ENCODE measurements at places on chromosomes 6 and 20. TPM values are rescaled to one million over a fixed set of nuclear protein-coding genes. Genes with fewer than 3 reads are reported as not detected.

TMEM200A gene
- total RNA-seq, result 0.69 TPM

DNA sequence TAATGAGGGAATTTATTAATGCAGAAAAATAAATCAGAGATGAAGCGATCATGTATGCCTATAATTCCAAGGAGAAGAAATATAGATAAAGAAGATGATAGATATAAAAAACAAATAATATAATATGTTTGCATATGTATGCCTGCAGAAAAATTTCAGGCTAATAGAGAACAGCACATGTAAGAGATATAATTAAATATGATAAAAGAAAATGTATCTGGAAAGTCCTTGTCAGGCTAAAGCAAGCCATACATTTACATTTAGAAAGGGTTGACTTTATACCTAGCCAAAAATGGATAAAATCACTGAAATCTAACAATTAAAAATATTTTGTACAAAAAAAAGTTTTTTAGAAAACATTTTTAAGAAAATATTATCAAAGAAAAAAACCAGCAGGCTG is 454.1 kb downstream of the C6orf118 start:
- DNase-seq, result no peak

DNA sequence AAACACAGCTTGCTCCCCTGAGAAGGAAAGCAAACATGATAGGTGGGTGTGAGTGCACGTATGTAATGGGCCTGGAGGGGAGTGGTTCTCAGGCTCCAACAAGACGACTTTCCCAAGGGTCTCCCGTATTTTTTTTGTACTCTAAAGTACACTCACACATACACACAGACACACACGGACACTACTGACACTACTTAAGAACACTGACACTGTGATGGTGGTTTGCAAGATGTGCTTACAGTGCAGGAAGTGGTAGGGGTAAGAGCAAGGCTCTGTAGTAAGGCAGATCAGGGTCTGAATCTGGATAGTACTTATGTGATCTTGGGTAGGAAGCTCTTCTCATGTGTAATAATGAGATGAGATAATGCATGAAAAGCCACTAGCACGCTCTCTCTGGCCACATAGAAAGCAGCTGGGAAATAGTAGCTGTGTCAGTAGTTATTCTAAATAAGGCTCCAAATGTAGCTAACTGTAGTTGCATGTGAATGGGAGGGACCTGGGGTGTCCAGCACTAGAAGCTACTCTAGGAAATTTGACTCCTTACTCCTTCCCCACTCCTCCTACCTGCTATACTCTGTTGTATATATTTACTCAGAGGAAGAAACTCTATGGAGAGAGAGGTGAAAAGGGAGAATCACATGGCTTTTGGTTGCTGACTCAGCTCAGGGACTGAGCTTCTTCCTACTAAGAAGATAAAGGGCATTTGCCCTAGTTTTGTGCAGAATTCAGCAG is 8.4 kb upstream of the ZBTB24 start:
- no peak for DNase-seq

GRCh38 chr6:10837009-10837621 is 1.2 kb downstream of the MAK start:
- DNase-seq, result peak; percentile 21

GRCh38 chr6:145017516-145017915 is 717.8 kb downstream of the EPM2A start:
- DNase-seq, result no peak

PNRC1 gene
- 220 TPM for total RNA-seq

DNA sequence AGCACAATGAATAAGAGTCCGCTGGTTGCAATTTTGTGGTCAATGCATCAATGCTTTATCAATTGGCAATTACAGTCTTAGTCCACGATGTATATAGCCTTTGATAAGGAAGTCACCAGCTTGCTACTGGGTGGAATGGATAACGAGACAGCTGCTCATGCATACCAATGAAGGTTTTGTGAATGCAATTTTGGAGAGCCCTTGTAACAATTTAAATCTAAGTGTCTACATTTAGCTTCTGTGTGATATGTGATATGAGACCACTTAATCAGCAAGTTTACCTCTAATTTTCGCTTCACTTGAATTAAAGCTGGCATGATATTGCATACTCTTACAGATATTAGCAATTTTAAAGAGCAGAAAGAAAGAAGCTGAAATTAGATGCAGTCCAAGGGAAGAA is 543.9 kb downstream of the RNF144B start:
- no peak for DNase-seq

DNA sequence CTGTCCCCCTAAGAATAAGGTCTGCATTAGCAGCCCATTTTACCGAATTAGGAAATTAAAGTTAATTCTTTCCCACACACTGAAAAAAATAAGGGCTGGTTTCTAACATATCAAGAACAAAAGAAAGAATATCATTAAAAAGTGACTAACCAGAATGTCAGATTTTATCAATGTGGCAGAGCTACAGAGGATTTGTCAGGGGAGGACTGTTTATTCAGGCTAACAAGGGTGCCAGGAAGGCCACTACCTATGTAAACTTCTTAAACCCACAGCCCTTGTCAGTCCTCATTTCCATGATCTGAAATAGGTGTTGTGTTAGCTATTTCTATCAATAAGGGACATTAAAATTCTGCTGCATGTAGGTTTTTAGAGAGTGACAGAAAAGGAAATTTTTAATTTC is 76.4 kb downstream of the BACH2 start:
- DNase-seq, result no peak

DNA sequence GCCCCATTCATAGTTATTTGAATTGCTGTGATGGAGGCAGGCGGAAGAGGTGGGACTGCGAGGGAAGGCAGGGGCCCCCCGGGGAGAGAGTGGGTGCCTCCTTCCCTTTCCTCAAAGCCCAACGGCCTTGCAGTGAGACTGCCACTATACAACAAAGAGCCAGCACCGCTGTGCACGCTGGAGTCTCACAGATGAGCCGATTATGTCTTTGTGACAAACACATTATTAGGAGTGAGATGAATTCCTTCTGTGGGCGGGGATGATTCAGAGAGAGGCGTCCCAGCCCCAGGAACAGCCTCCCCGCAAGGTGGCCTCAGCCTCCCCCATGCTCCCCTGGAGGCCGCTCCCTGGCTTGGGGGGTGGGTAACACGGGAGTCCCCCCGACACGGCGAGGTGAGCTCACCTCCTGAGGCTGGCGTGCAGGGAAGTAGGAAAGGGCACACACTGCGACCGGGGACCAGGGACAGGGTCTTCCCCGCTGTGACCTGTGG is 26.7 kb downstream of the NTSR1 start:
- no peak for DNase-seq

- DNase-seq, result no peak
Observed at GRCh38 chr6:8193541-8193940, 91.2 kb upstream of the EEF1E1 start.

DNA sequence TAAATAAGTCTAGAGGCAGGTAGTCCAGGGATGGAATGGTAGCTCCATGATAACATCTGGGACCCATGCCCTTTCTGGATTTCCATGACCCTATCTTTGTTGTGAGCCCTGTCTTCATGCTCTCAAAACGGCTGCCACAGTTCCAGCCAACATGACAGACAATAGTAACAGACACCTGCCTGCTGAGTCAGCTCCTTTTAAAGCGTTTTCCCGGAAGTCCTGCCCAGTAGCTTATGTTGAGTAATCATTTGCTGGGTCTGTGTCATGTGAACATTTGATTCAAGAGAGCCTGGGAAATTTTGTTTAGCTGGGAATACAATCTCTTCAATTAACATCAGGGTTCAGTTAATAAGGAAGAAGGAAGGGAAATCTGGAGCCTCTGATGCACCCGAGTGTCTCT is 262.2 kb upstream of the SULF2 start:
- DNase-seq, result no peak

DNA sequence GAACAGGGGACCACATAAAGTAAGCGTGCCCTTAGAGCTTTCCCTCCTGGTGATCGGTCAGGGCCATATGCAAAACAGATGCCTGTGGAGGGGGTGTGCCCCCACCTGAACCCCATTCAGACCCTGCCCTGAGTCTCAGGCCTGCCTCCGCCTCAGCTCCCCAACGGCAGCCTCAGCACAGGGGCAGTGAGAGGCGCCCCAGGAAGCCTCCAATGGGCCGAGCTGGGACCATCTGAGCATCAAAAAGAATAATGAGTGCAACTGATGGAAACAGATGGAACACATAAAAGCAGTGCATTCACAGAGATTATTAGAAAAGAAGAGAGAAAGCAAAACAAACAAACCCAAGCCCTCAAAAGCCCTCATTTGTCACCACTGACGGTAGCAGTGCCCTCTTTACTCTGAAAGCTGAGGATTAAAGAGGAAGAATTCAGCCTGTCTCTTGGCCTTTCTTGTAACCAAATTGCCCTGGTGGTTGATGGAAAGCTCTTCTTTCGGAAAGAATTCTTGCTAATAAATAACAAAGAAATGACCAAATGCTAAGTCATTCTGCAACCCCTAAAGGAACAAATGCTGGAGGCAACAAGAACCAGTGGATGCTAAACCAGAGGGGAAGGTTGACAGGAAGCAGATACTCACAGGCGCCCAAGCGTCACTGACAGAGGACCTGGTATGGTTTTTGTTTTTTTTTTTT is 6.8 kb downstream of the ADISSP start:
- no peak for DNase-seq

CD93 gene
- total RNA-seq, result not detected

ENPP5 gene
- 0.44 TPM for total RNA-seq

DNA sequence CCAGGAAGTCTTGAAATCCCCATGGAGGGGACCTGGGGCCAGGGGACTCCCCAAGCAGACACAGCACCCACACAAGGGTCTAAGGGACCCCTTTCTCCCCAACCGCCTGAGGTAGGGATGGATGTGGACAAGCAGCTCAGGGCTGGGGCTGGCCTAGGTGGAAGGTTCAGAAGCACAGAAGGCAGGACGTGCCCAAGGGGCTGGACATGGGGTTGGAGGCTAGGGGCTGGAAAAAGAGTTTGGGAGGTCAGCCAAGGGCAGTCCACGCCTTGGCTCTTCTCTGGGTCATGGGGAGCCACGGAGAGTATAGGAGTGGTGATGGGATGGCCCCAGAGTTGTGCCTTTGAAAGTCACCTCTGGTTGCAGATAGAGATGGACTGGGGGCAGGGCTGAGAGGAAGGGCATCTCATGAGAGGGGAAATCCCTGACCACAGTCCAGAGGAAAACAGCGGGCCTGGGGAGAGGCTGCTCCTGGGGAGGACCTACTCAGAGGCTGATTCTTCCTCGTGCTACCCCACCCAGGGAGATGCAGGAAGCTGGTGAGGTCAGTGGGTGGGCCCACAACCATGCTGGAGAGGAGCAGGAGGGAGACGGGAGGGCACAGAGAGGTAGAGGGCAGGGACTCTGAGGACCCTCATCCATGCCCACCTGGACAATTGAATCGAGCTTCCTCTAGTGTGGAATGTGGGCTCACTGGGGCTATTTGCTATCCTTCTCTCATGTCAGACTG is 2.5 kb upstream of the HSPA12B start:
- no peak for DNase-seq

HLA-DRB1 gene
- 630 TPM for total RNA-seq

DNA sequence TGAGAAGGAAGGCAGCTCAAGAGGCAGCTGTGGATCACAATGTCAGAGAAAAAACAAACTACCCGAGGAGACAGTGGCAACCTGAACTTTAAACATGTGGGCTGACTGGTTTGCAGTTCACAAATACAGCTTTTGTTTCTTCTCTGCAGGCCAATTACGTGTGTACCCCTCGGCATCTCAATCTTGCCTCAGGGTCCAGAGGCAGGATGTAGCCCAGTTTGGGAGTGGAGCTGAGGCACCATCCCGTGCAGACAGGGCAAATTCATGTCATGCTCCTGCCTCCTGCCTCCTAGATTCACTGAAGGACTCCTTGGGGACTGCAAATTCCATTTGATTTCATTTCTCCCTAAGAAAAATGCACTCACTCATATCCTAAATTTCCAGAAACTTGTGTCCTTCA is 94.2 kb upstream of the KCNK16 start:
- no peak for DNase-seq

- DNase-seq, result no peak
Observed at GRCh38 chr6:166476634-166477215, 94.0 kb upstream of the MPC1 start.

SRPK1 gene
- 49.6 TPM for total RNA-seq

- no peak for DNase-seq
Observed at GRCh38 chr6:3751077-3751729, at the start of gene PXDC1. Gene PXDC1 (minus strand): TSS chr6:3751713. CDS start chr6:3751531, 182 bp downstream.

DNA sequence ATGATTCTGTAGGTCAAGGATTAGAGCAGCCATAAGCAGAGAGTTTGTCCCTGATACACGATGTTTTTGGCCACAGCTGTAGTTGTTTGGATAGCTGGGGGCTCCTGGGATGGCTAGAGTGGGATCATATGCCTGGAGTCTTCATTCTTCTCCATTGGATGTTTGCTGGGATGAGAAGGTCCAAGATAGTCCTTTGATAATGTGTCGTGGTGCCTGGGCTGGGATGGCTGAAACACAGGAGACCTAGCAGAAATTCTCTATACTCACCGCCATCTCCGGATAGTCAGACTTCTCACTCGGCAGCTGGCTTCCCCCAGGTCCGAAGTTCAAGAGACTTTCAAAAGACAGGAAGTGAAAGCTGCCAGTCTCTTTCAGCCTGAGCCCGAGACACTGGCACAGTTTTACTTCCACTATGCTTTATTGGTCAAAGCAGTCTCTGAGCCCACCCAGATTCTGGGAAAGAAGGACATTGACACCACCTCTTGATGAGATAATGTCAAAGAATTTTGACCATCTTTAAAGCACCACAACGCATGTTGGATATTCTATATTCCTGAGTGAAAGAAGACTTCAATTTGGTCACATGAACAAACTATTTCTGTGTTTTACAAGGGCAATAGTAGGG is 16.0 kb downstream of the MARCKS start:
- peak; percentile 30 for DNase-seq

GRCh38 chr20:33119725-33120720 is 40.6 kb downstream of the BPIFB4 start:
- DNase-seq, result no peak

GRCh38 chr6:82441047-82441855 is 77.6 kb downstream of the TPBG start:
- no peak for DNase-seq

DNA sequence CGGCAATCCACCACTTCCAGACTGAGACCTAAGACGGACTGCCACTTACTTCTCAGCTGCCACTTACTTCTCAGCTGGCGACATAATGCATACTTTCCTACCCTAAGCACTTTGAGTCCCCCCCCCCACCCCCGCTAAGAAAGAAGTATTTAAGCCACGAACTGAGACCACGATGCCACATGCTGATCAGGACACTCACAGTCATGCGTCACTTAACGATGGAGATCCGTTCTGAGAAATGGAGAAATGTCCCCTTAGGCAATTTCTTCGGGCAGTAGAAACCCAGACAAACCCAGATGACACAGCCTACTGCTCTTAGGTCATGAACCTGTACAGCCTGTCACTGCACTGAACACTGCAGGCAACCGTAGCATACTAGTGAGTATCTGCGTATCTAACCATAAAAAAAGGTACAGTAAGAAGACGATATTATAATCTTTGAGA is 690 bp downstream of the IFNGR1 start:
- DNase-seq, result no peak

DNA sequence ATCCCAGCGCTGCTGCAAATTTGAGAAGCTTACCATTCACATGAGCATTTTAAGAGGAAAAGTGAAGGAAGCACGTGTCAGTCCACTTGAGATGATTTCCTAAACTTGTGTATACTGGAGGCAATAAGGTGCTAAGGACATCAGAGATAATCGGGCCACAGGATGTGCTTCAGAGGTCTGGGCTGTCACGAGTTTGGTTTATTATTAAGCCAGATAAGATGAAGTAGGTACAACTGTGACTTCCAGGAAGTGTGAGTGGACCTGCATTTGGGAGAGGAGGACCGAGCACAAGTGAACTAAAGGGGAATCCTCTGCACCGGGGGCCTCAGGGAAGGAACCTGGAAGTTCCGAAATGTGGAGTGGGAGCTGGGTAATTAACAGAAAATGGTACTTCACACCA is 1.4 kb downstream of the SAMD5 start:
- DNase-seq, result no peak

Measured in activated B cell treated with CpG ODN at 0.5 μM for 24 hours (primary cell).